ENCODE measurements at places on chromosomes 1 and 21.

DNA sequence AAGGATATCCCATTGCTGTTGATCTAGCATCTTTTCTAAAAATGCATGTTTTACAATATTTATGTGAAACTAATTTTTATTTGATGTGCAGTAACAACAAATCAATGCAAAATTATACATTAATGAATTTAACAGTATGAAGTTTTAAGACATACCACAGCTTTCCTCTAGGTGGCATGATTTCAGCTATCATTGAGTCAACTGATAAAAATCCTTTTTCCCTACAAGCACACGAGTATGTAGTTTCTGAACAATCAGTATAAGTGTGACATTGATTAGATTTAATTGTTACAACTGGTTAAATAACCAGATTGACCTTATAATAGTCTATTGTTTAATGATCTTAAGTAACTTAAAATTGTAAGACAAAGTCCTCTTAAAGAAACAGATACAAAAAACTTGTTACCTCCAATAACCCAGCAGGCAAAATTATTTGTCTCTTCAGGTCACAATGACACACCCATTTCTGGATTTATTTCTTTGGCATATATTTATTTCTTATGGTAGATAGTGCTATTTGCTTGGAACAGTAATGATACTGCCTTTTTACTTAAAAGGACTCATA is 5.8 kb upstream of the TGFB2 start:
- no peak for DNase-seq

DNA sequence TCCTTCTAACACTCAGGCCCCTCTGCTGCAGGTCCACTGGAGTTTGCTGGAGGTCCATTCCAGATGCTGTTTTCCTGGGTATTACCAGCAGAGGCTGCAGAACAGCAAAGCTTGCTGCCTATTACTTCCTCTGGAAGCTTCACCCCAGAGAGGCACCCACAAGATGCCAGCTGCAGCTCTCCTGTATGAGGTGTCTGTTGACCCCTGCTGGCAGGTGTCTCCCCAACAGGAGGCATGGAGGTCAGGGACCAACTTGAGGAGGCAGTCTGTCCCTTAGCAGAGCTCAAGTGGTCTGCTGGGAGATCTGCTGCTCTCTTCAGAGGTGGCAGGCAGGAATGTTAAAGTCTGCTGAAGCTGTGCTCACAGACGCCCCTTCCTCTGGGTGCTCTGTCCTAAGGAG is 204.8 kb downstream of the FCRL5 start:
- no peak for DNase-seq

DNA sequence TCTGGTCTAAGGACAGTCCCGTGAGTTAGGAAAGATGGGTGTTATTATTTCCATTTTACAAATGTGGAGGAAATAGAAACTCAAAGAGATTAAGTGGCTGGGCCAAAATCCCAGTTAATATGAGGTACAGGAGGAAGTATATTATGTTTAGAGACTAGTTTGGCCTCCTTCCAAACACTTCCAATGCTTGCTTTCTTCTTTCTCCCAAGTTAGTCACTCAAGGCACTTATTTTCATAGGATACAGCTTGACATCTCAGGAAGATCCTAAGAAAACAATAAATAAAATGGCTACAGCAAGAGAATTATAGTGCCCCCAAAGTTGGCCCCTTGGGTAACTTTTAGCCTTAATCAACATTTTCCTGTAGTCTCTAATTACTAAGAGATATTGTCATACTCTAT is 47.5 kb upstream of the IPO9 start:
- DNase-seq = no peak

GRCh38 chr1:87673748-87674147 is 345.1 kb downstream of the LMO4 start:
- no peak for DNase-seq

DNA sequence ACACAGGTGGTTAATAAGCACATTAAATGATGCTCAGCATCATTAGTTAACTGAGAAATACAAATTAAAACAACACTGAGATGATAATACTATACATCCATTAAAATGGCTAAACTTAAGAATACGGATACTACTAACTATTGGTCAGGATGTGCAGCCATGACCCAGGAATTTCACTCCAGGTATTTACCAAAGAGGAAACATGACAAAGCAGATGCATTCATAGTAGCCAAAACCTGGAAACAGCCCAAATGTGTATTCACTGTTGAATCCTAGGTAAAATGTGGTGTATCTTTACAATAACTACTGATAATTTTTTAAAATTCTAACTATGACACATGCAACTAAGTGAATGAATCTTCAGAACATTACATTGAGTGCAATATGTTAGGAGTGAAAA is 73.0 kb downstream of the PTPRC start:
- no peak for DNase-seq

GRCh38 chr1:168224991-168225390 is 813 bp upstream of the SFT2D2 start:
- no peak for DNase-seq

DNA sequence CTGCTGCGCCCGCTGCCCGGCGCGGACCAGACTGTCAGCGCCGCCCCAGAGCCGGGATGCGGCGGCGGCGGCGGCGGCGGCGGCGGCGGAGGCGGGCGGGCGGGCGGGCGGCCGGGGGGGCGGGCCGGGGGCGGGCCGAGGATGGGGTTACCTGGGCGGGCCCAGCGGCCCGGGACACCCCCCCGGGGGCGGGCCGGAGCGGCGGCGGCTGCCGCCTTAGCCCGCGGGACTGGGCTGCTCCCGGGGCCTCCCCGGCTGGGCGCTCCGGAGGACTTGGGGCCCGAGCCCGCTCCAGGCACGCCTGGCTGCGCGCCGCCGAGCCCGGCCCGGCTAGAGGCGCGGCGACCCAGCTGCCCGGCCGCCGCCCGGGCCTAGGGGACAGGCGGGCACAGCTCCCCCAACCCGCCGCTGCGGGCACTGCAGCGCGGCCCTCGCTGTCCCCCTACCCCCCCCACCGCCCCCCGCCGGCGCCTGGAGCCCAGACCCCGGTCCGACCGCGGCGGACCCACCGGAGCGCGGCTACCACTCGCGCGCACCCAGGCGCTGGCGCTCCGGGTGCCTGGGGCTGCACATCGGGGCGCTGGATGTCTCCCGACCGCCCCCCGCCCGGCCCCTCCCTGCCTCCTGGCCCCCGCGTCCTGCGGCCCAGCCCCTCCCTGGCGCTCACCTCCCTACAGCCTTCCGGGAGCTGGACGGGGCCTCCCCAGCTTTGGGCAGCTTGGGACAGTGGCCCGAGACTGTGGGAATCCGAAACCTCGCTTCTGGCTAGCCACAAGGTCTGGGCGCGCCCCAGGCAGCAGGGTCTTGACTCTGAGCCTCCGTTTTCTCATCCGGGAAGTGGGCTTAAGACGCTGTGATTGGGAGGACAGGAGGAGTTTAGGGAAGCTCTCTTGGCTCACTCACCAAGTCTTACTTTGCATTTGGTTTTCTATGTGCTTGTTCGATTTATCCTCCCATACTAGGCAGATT is at the start of gene WNT4:
Gene WNT4, minus strand, starts transcription at position 33 of the 969 bp plus-strand sequence. CDS start 175 bp downstream, outside the sequence.
- no peak for DNase-seq

DNA sequence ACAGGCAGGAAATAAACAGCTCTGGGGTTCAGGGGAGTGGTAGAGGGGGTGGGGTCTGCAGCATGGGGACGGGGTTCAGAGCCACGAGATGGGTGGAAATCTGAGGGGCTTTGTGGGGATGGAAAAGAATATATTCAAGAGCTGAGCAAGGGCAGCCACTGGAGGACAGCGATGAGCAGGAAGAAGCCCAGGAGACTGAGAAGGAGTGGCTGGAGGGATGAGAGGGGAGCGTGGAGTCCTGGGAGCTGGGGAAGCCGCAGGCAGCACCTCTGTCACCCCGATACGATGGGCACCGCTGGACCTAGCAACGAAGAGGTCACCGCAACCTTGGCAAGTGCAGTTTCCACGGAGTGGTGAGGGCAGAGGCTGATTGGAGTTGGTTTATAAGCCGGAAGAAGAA is 10.0 kb upstream of the KCNAB2 start:
- no peak for DNase-seq

DNA sequence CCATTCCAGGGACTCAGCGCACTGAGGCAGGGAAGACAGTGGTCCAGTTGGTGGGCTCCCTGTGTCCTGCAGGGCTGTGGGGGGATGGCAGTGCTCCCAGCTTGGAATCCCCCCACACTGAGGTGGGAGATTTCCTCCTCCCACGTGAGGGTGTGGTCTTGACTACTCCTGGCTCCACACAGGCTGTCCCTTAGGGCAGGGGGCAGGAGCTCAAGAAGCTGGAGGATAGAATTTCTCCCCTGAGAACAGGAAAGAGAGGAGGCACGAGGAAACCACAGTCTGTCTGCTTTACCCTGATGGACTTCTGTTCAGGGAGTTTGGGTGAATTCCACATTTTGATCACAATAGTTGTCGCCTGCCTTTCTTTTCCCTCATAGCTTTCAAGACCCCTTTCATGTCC is 62.1 kb downstream of the CACNA1E start:
- no peak for DNase-seq

DNA sequence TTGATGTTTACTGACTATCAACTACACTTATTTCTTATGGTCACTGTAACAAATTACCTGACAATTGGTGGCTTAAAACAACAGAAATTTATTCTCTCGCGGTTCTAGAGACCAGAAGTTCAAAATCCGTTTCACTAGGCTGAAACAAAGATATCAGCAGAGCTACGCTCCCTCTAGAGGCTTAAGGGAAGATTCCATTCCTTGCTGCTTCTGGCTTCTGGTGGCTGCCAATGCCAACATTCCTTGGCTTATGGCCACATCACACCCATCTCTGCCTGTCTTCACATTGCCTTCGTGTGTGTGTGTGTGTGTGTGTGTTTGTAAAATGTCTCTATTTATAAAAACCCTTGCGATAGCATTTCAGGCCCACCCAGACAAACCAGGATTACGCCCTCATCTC is 66.4 kb downstream of the LMX1A start:
- DNase-seq = no peak

DNA sequence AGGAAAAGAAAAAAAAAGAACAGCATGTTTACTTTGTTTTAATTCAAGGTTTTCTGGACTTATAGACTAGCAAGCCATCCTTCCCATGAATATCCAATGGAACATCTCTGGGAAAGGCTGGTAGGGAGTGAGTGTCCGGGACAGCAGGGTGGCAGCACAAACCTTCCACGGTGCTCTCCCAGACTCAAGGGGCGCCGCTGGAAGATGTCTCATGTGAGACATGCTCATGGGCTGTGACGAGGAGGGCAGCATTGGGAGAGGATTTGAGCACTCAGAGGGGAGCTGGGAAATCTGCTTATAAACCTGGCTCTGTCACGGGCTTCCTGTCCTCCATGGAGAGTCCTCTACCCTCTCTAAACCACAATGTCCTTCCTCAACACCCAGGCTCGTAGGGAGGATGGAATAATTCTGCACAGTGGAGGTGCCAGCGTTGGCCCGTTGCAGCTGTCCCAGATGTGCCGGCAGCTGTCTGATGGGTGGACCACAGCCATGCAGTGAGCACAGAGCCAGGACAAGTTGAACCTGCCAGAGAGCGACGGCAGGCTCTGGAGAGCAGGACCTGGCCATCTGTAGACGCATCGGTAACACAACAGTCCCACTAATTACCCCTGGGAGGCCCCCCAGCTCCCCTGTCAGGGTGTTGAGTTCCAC is 100.1 kb upstream of the IGSF21 start:
- no peak for DNase-seq

DNA sequence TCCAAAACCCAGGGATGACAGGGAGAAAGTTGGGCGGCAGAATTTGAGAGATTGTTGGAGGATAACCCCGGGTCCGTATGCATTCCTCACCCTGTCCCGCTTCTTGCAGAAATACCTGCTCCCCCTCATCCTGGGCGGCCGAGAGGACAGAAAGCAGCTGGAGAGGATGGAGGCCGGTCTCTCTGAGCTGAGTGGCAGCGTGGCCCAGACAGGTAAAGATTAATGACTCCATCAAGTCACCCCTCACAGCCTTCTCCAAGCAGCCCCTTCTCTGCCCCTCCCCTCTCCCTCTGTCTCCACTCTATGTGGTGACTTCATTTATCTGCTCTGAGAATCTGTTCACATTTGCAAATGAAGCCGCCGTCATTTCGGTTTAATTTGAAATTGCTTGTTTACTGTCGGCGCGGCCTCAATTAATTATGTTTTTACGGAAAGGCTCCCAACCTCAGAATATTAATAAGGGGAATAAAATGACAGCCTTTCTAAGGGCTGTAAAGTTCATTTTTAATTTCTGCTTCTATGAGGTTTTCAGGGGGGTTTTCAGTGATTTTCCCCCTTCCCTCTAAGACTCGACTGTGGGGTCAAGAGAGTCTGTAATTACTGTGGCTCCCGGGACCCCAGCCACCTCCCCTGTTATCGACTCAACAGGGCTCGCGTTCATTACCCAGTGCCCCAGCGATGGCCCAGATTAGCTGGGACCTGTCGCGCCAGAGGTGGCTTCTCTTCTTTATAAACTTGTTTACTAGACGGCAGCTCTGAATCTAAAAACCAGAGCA is 148.3 kb downstream of the PEX14 start:
- no peak for DNase-seq

GRCh38 chr1:18919197-18919905 is 17.0 kb upstream of the ALDH4A1 start:
- no peak for DNase-seq

DNA sequence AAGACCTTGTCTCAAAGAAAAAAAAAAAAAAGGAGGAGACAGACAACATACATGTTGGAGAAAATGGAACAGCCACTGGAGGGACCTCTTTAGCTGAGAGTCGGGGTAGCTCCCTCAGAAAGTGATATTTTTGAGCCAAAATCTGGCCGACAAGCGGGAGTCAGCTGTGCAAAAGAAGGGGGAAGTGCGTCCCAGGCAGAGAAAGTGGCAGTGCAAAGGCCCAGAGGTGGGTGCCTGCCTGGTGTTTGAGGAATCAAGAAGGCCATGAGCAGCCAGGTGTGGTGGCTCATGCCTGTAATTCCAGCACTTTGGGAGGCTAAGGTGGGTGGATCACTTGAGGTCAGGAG is 6.1 kb upstream of the CROCC start:
- DNase-seq = no peak

DNA sequence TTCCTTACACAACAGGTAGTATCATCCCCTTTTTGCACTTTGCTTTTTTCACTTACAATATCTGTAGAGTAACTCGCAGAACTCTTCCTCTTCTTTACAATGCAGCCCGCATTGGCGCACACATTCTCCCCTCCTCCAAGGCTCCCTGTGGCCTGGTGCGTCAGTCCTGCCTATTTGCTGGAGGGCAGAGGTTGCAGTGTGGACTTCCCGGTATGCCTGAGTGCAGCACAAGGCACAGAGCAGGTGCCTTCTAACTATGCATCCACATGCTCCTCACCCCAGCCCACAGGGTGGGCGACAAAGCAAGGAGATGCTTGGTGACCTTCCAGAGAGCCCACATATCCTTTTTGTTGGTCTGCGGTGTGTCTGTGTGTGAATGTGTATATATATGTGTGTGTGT is 53.3 kb downstream of the ARHGEF11 start:
- no peak for DNase-seq

DNA sequence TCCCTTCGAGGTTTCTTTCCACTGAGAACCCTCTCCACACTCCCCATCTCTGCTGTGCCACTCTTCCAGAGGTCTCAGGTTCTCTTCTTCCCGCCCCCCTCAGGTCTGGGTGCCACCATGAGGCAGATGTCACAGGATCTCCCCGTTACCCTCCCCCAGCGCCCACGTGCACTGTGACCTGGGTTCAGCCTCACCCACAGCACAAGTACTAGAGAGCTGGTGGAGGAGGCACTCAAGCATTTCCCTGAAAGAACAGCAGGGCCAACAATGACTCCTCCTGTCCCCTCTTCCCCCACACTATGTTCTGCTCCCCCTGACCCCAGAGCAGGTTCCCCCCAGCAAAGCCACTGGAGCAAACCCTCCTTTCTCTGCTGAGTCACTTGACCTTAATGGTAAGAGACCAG is 14.3 kb downstream of the PLEKHA6 start:
- DNase-seq = no peak

All from ascending aorta (tissue), 2 donors.